ENCODE measurements at places on chromosomes 5 and 9.

- DNase-seq: no peak
Observed at GRCh38 chr5:76427206-76428140, 24.4 kb downstream of the IQGAP2 start.

- DNase-seq: no peak
Observed at GRCh38 chr9:87534957-87535356, 37.3 kb downstream of the DAPK1 start.

GRCh38 chr5:106321242-106321641 lies 1349.5 kb downstream of the EFNA5 start:
- DNase-seq: no peak

DNA sequence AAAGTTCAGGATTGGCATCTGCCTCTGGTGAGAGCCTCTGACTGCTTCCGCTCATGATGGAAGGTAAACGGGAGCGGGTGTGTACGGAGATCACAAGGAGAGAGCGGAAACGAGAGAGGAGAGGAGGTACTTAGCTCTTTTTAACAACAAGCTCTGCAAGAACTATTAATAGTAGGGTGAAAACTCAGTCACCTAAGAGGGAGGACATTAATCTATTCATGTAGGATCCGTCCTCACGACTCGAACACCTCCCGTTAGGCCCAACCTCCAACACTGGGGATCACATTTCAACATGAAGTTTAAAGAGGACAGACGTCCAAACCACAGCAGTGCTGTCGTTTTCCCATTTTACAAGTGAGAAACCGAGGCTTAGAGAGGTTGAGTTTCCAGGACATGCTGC lies 173.7 kb downstream of the SLC28A3 start:
- DNase-seq: no peak

GRCh38 chr9:10548348-10548747 lies 64.5 kb downstream of the PTPRD start:
- DNase-seq: no peak

DNA sequence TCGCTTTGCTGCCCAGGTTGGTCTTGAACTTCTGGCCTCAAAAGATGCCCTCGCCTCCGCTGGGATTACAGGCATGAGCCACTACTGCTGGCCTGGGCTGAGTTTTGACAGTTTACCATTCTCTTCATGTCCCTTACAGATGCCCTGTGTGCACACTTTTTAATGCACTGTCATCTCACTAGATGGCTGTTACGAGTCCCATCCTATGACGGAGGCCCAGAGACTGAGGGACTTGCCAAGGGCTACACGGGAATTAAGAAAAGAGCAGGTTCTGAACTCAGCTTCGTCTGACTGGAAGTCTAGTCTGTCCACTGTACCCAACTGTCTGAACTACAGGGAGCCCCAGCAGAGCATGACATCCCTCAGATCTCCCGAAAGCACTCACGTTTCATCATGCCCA lies 63.9 kb downstream of the ARHGEF37 start:
- DNase-seq: no peak

DNA sequence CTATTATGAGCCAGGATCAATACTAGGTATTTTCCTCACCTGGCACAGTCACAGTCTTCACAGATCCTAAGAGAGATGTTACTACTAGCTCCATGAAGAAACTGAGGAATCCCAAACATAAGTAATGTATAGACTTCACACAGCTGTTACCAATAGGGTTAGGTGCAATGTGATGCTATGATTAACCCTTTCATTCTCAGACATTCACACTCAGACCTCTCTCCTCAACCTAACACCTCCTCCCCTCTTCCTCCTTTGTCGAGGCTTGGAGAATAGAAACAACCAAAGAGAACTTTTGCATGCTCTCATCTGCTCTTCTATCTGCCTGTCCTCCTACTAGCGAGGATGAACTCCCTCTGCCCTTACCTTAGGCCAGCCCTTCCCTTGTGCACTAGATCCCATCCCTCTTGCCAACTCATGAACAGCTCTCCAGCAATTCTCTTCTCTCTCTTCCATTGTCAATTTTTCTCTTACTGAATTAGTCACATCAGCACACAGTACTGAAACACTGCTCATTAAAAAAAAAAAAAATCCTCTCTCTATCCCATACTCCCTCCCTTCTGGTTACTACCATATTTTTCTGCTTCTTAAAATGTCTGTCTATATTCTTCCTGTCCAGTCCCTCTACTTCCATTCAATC lies 47.7 kb downstream of the MAPKAP1 start:
- DNase-seq: no peak

All from fibroblast of skin of abdomen (primary cell).